ENCODE measurements at places on chromosomes 3 and 15. TPM values are rescaled to one million over a fixed set of nuclear protein-coding genes. Genes with fewer than 3 reads are reported as not detected.
A peak's percentile ranks its signal among the peaks of the same experiment; 100 is the strongest.

The PTX3 gene
- 24.6 TPM for total RNA-seq

- peak; percentile 24 for DNase-seq
Measured at GRCh38 chr15:83436513-83437158, 10.5 kb upstream of the SH3GL3 start.

GRCh38 chr3:39733804-39734203 is 75.6 kb upstream of the MYRIP start:
- DNase-seq = no peak

The EPHB3 gene
- 44.4 TPM for total RNA-seq

The COL6A5 gene
- 0.30 TPM for total RNA-seq

All from skin of body (tissue), 3 donors.